ENCODE measurements at places on chromosomes 2 and 18.

DNA sequence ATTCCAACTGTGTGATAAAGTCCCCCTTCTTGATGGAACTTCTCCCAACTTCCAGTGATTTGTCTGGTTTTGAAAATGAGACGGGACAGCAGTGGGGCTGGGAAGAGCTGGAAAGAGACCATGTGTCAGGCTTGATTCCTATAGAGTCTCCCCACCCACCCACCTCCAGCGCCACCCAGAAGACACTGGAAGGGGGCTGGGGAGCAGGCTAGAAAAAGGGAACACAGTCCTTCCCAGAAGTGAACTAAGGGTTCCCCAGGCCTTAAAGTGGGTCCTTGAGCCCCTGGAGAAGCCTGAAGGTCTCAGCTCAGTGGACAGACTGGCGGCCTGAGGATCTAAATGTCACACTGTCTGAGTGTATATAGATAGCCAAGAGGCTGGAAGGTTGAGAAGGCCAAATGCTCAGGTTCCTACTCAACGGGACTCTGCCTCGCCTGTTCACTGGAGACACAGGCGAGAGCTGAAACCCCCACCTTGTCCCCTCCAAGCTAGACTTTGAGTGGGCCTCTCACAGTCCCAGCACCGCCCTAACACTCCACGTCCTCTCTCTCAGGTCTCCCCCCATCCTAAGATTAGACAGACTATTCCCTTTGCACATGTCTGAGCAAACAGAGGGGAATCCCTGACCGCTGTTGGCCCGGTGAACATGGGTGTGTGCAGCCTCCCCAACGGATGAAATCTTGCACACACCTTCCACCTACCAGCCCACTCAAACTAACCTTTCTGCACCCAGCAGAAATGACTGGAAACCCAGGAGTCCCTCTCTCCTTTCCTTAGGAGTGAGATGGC, 1.6 kb downstream of the PKDCC start:
- DNase-seq: no peak

- DNase-seq: no peak
These were observed 35.8 kb downstream of the FMNL2 start for GRCh38 chr2:152370783-152371182.

- no peak for DNase-seq
These were observed 61.3 kb upstream of the TXNDC2 start for GRCh38 chr18:9824474-9824832.

- no peak for DNase-seq
These were observed 275.9 kb downstream of the DCC start for GRCh38 chr18:52615943-52616342.

All from ELR (cell line).